ENCODE measurements at places on chromosomes 13 and 19. TPM values are rescaled to one million over a fixed set of nuclear protein-coding genes. Genes with fewer than 3 reads are reported as not detected.

The RDH8 gene
- total RNA-seq, result not detected

The FNDC3A gene
- 22.1 TPM for total RNA-seq

The COX7A1 gene
- 13.5 TPM for total RNA-seq

The PLPPR3 gene
- 4.7 TPM for total RNA-seq

The KLF1 gene
- total RNA-seq, result not detected

The LRRC63 gene
- 0.15 TPM for total RNA-seq

The PSG4 gene
- not detected for total RNA-seq

The LYL1 gene
- total RNA-seq, result 3.2 TPM

The PCSK4 gene
- total RNA-seq, result 1.2 TPM

The ZNF723 gene
- total RNA-seq, result not detected

The TUBB4A gene
- not detected for total RNA-seq

The SLC8A2 gene
- total RNA-seq, result not detected

The RNF225 gene
- not detected for total RNA-seq

The C19orf73 gene
- 2.2 TPM for total RNA-seq

The PLPPR2 gene
- total RNA-seq, result 8.6 TPM

The PRTN3 gene
- not detected for total RNA-seq

The CERS4 gene
- 9.1 TPM for total RNA-seq

The MBD3L2 gene
- total RNA-seq, result not detected

The KLK14 gene
- not detected for total RNA-seq

The ZNF784 gene
- total RNA-seq, result 1.9 TPM

The CEACAM1 gene
- total RNA-seq, result not detected

Data from bronchus fibroblast of lung (primary cell).